Activated CD8-positive, alpha-beta T cell treated with anti-CD3 and anti-CD28 coated beads, Interleukin-2, amount 10 ng/mL, durations not matched to agents 7 days and 5 days (primary cell): ENCODE measurements at places on chromosomes 4 and X.

DNA sequence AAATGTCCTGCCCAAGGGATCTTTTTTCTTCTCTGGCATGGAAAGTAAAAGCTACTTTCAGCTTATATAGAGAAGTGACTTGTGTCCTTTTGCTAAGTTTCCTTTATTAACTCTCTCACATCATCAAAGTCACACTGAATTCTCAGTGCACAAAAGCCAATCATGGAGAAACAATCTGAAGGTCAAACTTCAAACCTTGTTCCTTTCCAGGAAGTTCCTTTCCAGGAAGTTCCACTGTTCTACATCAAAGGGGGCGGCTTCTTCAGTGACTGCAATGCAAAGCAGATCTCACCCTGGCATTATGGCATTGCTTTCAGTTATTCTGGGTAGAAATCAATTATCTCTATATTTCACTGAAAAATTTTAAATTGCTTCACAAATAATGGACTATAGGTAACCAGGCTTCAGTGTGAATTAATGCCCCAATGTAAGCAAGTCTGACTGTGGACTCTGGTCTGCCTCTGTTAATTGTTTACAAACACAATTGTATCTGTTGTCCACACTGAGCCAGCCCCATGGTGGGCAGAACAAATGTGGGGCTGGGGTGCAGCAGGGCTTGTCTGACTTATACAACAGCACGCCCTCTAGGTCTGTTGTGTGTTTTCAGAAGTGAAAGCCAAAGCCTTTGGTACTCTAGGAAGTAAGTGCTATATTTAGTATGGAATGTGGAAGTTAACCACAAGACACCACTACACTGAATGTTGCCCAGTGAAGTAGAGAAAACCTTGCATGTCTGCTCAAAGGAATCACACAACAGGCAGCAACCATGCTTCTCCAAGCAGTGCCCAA is 98.8 kb downstream of the CDS1 start:
- peak; percentile 43 for DNase-seq

- DNase-seq, result peak; percentile 9
Observed at GRCh38 chr4:3330707-3331106, 37.9 kb downstream of the RGS12 start.

GRCh38 chr4:123569541-123569940 is 172.9 kb downstream of the SPRY1 start:
- no peak for DNase-seq

- no peak for DNase-seq
Observed at GRCh38 chr4:15894921-15895916, 43.3 kb downstream of the FGFBP1 start.

GRCh38 chr4:189504220-189504619 is 436.5 kb upstream of the FRG1 start:
- no peak for DNase-seq

DNA sequence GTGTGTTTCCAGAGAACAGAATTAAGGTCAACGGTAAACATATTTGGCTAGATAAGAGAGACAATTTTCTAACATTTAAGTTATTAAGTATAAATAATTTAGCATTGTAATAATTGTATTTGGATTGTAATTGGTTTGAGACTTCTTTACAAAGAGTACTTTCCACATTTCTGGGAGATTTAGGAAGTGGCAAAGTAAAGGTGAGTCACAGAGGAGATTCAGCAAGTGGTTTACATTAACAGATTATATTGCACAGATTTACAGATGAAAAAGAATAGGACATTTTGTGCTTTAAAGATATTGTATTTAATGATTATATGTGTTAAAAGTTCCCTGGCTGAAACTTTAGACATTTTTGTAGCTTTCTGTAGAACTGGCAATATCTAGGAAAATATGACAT is 584.4 kb upstream of the AADAT start:
- DNase-seq, result no peak

DNA sequence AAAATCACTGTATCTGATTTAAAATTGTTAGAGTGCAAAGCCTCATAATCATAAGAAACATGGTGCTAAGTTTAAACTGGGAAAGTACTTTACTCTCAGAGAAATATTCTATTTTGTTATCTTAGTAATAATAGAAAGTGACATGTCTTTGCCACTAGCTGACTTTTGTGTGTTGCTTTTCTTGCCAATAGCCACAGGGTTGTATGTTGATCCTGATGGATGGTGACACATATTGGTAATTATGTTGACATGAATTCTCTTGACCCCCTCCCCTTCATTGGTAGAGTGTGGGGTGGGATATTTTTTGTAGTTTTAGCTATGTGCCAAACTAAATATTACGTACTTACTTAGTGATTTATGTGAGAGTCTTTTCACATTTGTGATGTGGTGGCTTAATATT is 103.1 kb upstream of the MAP9 start:
- DNase-seq, result no peak

DNA sequence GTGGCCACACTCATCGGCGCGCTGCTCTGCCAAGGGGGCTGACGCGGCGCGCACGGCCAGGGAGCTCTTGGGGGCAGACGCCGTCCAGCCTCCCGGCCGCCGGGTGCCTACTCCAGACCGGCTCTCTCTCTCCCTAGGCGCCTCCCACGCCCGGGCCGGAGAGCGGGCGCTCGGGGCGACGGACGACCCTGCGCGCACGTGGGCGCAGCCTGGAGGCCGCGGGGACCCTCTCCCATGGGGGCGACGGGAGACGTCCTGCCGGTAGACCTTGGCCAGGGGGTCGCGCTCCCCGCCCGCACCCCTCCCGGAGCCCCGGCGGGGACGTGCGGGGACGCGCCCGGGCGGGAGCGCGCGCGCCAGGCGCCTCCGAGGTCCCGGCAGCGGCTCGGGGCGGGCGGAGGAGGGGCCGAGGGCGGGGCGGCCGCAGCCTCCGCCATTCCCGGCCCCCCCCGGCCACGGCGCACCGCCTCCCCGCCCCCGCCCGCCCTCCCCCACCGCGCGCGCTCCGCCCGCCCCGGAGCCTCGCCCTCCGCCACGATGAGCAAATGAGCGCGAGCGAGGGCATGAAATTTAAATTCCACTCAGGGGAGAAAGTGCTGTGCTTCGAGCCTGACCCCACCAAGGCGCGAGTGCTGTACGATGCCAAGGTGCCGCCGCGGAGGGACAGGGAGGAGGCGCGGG is at the start of gene MSL3:
Gene MSL3, plus strand, starts transcription at position 519 of the 681 bp plus-strand sequence. Its CDS starts 27 bp downstream, at position 546.
- DNase-seq, result peak; percentile 34

GRCh38 chrX:134247492-134247891 is 10.5 kb downstream of the CCDC160 start:
- DNase-seq, result no peak

DNA sequence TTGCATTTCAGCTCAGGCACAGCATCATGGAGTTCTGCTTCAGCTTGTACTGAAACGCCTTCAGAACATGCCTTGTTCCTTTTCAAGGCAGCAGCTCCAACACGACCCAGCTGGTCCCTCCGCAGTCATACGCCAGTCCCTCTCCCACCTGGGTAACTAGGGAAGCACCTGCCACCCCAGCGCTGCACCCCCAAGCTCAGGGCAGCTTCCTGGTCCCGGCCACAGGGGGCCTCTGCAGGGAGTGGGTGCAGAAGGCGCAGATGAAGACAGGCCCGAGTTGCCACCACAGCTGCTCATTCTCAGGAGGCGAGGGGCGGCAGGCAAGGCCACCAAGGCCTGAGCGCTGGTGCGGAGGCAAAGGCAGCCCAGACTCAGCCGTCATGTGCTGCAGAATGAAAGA is 21.8 kb downstream of the WDR1 start:
- no peak for DNase-seq

DNA sequence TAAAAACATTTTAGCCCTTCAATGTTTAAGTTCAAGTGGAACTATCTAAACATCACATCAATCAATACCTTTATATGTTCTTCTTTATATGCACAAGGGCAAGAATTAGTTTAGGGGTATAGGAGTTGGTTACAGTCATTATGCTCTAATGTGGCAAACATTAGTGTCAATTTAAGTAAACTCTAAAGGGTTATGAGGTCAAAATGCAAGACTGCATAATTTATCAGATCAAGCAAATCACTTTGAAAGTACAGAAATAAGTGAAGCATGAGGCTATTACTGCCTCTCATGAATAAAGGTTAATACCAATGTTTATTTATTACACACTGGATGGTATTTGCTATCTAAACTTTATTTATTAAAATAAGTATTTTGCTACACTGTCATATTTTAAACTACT is 59.7 kb downstream of the MAB21L2 start:
- no peak for DNase-seq

- DNase-seq, result no peak
Observed at GRCh38 chr4:92184566-92184965, 119.2 kb upstream of the GRID2 start.

- no peak for DNase-seq
Observed at GRCh38 chr4:168928875-168929274, 81.2 kb downstream of the CBR4 start.

- DNase-seq, result no peak
Observed at GRCh38 chr4:145347684-145348083, 134.0 kb upstream of the SMAD1 start.

- no peak for DNase-seq
Observed at GRCh38 chrX:149060921-149061320, 444.2 kb downstream of the IDS start.

DNA sequence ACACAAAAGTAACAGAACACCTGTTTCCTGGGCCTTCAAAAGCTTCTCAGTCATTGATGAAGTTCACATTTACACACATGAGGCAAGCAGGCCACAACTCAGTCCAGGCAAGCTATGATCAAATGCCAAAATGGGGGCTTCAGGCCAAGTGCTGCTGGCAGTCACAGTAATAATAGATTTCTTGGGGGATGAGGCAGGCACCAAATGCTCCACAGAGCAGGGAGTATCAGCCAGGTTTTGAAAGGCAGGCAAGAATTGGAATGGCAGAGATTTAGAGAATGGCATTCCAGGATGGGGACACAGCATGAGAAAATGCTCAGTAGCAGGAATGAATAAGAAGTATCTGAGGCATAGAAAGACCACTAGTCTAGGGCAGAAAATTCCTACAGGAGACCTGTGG is 52.8 kb downstream of the GRIA3 start:
- DNase-seq, result no peak

- no peak for DNase-seq
Observed at GRCh38 chrX:125378205-125378604, 58.5 kb downstream of the TEX13C start.

GRCh38 chr4:77579406-77580076 is 26.1 kb upstream of the CXCL13 start:
- no peak for DNase-seq

GRCh38 chrX:19440713-19441112 is 74.6 kb downstream of the MAP3K15 start:
- no peak for DNase-seq

DNA sequence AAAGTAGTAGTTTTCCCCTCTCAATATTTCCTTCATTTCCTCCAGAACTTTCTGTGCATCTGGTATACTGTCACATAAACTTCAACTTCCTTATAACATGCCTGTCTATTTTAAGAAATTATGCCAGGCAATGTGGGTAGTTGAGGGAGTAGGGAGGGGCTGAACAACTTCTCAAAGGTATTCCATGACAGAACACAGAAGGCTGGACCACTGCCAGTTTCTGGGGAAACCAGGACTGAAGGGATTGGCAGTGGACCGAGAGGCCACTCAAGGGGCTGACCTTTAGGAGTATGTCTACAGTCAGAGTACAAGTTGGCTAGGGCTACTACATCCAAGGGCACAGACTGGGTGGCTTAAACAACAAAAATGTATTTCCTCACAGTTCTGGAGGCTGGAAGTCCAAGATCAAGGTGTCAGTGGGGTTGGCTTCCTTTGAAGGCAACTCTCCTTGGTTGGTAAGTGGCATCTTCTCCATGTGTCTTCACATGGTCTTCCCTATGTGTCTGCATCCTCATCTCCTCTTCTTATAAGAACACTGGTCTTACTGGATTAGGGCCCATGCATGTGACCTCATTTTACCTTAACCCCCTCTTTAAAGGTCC is 6.9 kb downstream of the SH3RF1 start:
- DNase-seq, result no peak

DNA sequence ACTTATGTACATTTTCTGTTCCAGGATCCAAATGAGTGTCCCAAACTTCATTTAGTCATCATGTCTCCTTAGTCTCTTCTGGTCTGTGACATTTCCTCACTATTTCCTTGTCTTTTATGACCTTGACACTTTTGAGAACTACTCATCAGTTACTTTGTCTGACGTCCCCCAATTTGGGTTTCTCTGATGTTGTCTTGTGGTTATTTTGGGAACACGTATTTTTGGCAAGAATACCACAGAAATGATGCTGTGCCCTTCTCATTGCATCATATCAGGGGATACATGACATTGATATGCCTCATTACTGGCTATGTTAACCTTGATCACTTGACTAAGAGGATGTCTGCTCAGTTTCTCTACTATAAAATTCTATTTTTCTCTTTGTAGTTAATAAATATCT is 308.8 kb downstream of the ZNF674 start:
- no peak for DNase-seq
